ENCODE measurements at places on chromosomes 7 and 10.
A peak's percentile ranks its signal among the peaks of the same experiment; 100 is the strongest.

DNA sequence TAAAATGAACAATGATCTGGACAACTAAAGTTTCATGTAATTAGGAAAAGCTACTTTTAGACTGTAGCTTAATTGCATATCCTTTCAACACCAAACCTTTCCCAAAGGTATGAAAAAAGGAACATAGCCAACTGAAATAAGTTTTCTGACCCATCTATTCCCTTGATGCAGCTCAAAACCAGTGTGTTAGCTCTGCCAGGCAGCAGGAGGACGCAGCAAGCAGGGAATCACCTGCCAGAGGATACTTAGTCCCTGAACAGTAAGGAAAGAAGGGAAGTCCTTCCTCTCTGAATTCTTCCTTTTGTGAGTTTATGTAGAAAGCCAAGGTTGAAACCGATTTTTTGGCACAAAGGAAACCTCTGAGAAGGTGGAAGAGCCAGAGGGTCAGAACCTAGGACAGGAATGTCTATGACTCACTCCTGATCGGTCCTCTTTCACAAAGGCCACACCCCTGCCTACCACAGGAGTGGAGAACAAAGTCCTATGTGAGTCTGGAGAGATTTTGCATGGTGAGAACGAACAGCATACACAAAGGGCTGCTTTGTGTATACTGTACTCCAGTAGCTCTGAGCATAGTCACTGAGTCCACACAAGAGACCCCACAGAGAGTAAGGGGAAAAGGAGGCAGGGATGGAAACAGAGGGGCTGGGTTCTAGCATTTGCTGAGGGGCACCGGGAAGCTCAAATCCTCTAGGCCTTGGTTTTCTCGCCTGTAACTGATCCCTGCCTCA lies 68.8 kb upstream of the GSDME start:
- peaks cover 8% of the 10 kb centered on the region for H3K36me3 ChIP-seq
- H3K27ac ChIP-seq = peak overlapping the region; percentile 72
- DNase-seq = peak; percentile 80
- H3K4me1 ChIP-seq = peaks cover 46% of the 10 kb centered on the region

DNA sequence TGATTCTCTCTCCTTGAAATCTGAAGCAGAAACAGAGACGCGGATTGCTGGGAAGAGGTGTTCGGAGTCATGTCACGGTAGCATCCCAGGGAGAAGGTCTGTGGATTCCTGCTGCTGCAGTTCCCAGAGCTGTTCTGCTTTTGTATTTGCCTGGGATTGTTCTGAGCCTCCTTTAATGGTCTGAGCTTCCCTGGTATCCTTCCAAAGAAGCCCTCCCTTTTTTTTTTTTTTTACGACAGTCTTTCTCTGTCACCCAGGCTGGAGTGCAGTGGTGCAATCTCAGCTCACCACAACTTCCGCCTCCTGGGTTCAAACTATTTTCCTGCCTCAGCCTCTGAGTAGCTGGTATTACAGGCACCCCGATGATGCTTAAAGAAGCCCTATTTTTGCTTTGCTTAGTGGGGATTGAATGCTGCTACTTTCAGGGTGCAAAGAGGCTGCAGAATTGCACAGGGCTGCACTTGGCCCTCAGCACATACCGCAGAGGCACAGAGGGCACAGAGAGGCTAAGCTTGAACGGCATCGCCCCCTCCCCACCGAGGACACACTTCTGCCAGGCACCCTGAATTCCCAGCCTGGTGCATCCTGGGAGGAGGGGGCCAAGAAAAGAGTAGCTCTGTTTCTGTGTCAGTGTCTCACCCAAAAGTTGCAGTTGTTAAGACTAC lies 208.6 kb upstream of the GALNT17 start:
- H3K4me3 ChIP-seq = no peak overlapping the region
- no peak for DNase-seq
- H3K27ac ChIP-seq = no peak overlapping the region
- H3K36me3 ChIP-seq = no peaks in the 10 kb centered on the region

GRCh38 chr7:149248777-149249176 lies 9.3 kb downstream of the ZNF212 start:
- H3K4me1 ChIP-seq = peaks cover 15% of the 10 kb centered on the region
- H3K36me3 ChIP-seq = peaks cover 22% of the 10 kb centered on the region
- H3K27ac ChIP-seq = no peak overlapping the region
- H3K27me3 ChIP-seq = no peaks in the 10 kb centered on the region

GRCh38 chr7:8040768-8041369 lies 72.3 kb downstream of the GLCCI1 start:
- no peaks in the 10 kb centered on the region for H3K4me1 ChIP-seq
- H3K4me3 ChIP-seq = no peak overlapping the region
- H3K27ac ChIP-seq = no peak overlapping the region
- no peak for DNase-seq
- no peaks in the 10 kb centered on the region for H3K27me3 ChIP-seq

DNA sequence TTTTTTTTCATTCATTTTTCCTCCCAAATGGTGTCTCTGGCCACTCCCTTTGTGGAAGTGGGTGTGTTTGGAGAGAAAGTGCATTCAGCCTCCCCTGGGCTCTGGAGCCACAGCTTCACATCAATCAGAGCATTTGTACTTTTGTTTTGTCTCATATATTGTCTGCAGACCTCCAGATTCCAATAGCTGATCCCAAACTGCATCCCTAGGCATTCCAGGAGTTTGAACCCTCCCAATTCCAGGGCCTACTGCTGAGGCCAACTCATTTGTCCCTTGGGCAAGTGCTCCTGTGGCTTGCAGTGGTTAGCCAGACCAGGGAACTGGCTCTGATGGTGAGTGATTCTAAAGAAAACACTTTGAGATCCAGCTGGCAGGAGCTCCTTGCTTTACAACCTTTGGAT lies 163.3 kb downstream of the IPMK start:
- H3K4me1 ChIP-seq = no peaks in the 10 kb centered on the region
- H3K36me3 ChIP-seq = no peaks in the 10 kb centered on the region
- no peak overlapping the region for H3K4me3 ChIP-seq
- H3K27ac ChIP-seq = no peak overlapping the region
- H3K27me3 ChIP-seq = no peaks in the 10 kb centered on the region

DNA sequence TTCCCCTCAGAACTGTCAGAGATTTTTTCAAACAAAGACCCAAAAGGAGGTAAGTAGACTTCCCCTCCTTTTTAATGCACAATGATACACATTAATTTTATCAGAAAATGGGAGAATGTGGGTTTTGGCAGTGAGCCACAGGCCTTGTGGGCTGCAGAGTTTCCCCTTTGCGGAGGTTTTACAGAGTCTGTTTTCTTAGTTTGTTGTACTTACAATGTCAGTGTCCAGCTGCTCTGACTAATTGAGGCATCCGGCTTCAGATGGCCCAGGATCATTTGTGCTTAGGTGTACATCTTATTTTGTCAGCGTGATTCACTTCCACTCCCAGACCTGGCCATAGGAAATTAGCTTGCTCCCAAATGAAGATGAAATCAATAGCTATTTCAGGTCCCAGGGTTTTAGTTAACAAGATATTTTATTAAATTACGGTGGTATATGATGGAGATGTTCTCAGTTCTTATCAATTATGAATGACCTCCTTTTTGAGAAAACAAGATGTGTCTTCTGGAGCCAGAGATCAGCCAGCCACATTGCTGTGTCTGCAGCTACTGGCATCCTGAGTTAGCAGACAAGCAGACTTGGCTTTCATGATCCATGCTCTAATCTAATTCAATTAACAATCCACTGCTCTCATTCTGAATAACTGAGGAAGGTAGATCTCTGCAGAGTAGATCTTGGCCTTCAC lies 1086.6 kb upstream of the SORCS1 start:
- H3K4me3 ChIP-seq = no peak overlapping the region
- no peaks in the 10 kb centered on the region for H3K36me3 ChIP-seq
- H3K4me1 ChIP-seq = peaks cover 15% of the 10 kb centered on the region

Data from SJCRH30 (cell line).